ENCODE measurements at places on chromosomes 1 and 21.

- DNase-seq, result no peak
Measured at GRCh38 chr1:1207571-1207892, 1.1 kb upstream of the TNFRSF18 start.

- DNase-seq, result no peak
Measured at GRCh38 chr1:174247472-174247871, 88.2 kb downstream of the RABGAP1L start.

GRCh38 chr1:147545133-147545532, 3.8 kb downstream of the BCL9 start:
- DNase-seq, result peak; percentile 97

- DNase-seq, result no peak
Measured at GRCh38 chr1:45443580-45444446, 47.1 kb downstream of the TESK2 start.
